Jurkat, Clone E6-1 (cell line): ENCODE measurements at places on chromosomes 5 and 9.

GRCh38 chr9:125513303-125513667 lies 193.7 kb downstream of the MAPKAP1 start:
- no peak for DNase-seq

DNA sequence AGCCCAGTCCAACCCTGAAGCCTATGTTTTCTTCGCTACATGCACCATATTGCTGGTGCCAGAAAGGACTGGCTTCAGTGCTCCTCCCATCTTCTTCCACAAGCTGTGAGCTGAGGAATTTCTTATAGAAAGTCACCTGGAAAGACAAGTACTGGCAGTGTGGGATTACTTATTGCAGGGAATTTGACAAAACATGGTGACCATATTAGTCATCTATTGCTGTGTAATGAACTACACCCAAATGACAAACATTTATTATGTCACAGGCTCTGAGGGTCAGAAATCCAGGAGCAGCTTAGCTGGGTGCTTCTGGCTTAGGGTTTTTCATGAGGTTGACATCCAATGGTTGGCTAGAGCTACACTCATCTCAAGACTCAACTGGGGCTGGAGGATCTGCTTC lies 75.5 kb downstream of the ENTREP1 start:
- no peak for DNase-seq

DNA sequence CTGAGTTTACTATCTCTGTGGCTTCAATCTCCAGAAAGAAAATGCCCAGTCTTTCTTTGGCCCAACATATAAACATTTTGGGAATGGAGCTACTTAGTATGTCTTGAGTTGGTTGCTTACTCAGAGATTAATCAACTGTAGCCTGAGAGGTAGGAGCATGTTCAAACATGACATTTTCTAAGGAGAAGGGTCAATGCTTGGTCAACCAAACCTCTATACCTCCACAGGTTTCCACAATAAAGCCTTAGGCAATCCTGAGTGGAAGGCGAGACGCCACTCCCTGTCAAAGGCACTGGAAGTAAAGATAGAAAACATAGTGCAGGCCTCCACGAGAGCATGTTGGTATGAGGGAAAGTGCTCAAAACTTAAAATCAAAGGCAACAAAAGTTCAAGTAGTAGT lies 411.4 kb downstream of the KCTD16 start:
- no peak for DNase-seq

GRCh38 chr5:1052641-1053390 lies 44.2 kb downstream of the NKD2 start:
- no peak for DNase-seq

DNA sequence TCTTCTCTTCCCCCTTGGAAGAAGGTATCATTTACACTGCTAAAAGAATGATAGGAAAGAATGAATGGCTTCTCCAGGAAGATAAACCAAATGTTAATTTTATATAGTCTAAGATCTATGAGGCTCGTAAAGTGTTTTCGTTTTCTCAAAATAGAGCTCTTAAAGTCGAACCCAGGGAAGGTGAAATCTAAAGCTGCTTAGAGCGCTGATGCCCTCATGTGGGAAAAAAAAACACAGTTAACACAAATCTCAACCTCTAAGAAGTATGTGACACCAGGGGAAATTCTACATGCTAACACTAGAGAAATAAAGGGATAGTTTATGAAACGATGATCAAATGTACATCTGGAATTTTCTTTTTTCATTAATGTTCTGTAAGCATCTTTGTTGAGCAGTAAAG lies 257.9 kb downstream of the RASEF start:
- DNase-seq: peak; percentile 44

DNA sequence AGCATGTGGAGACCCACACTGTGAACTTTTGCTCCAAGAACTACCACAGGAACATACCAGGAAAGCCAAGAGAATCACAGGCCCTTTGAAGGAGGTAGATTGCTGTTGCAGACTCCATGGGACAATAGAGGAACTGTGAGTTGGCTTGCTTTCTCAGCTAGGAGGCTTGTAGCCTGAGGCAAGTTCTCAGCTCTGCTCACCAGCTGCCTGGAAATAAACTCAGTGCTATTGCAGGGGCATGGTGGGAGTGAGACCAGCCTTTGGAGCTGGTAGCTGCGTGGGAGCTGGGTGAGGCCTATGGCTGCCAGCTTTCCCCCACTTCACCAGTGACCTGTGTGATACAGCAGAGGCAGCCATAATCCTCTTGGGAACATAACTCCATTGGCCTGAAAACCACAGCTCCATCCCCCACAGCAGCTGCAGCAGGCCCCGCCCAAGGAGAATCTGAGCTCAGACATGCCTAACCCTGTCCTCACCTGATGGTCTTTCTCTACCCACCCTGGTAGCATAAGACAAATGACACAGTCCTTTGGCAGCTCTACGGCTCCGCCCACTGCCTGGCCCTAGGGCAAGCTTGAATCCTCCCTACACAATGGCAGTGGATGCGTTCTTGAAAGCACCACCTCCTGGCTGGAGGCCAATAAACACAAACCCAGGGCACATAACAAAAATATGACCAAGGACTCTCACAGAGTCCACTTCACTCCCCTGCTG lies 389.5 kb downstream of the KIF4B start:
- DNase-seq: no peak

DNA sequence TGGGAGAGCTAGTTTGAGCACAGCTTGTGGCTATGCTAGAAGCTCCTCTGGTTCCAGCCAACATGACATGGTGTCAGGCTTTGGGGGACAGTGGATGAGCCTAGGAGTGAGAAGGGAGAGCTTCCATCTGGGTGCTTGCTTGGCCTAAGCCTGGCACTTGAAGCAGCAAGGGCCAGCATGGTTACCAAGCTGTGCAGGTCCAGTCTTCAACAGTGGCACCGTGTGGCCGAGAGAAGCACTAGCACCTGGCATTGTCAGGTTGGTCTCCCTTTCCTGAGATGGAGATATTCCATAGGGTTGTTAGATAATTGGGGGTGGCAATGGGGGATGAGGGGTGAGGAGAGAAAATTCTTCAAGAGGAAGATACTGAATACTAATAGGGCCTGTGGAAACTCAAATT lies 261.9 kb downstream of the PBX3 start:
- no peak for DNase-seq

GRCh38 chr9:9552665-9553064 lies 1060.1 kb downstream of the PTPRD start:
- no peak for DNase-seq

GRCh38 chr5:124880903-124881697 lies 134.7 kb upstream of the ZNF608 start:
- DNase-seq: no peak

DNA sequence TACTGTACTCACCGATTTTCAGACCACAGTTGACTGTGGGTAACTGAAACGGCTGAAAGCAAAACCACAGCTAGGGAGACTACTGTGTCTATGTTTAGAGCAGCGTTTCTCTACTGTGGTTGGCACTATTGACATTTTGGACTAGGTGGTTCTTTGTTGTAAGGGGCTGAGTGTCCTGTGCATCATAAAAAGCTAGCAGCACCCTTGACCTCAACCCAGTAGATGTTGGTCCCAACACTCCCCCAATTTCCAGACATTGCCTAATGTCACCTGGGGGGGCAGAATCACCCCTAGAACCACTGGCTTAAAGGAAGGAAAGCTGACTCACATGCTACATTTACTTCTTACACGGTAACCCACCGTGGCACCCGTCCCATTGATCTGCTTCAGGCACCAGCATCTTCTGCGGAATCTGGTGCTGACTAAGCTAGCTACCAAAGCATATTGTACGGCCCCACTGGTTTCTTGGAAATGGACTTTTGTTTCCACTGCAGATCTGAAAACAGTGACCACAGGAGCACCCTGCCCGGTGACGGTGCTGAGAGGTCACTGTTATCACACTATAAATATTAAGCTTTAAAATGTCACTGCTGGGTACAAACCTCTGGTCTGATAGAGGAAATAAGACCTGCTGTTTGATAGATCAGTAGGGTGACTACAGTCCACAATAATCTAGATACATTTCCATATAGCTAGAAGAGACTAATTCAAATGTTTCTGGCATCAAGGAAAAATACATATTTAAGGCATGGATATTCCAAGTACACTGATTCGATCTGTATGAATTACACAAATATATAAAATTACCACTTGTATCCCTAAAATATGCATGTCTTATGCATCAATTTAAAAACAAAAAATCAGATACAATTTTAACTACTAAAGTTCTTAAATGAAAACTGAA lies 151.4 kb downstream of the HSD17B3 start:
- DNase-seq: peak; percentile 55

DNA sequence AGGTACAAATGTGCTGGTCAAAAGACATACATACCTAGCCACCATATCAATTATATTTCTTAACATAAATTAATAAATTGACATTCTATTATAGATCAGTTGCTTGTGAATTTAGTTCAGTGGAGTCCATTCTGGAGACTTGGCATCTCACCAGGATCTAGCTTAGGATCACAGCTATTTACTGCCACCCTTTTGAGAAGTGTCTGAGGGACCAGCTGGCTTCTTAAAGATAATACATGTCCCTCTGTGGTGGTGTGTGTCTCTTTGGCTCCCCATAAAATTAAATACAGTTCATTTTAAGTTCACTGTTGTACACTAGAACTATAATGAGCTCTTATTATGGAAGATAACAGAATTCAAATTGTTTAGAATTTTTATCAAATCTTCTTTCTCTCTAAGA lies 290.7 kb downstream of the PRELID2 start:
- no peak for DNase-seq

GRCh38 chr5:136001466-136001981 lies 27.3 kb upstream of the TGFBI start:
- DNase-seq: no peak

DNA sequence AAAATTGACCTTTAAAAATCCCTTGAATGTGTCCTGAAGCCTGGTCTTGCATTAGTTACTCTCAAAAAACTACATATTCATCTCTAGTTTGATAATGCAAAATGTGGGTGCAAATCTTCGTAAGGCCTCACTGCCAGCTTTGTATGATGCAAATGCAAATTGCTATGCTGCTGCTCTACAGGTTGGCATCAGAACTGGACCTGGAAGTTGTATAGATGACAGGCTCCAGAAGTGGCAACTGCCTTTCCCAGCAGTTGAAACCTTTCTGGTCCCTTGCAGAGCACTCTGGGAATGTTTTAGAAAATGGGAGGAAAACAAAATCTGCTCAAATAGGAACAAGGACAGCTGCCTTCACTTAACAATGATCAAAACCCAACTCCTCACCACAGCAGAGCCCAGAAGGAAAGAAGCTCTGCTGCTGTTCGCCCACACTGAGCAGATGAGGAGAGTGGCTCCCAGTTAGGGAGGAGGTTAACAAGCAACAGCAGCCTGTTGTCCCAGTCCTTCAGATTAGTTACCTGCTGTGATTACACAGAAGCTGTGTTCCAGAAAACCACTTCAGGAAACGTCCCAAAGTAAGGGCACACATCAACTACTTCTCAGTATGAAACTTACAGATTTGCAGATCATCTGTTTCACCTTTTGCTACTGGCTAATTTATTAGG lies 93.5 kb downstream of the PLPP1 start:
- no peak for DNase-seq

GRCh38 chr5:40716590-40716989 lies 36.9 kb downstream of the PTGER4 start:
- DNase-seq: no peak

DNA sequence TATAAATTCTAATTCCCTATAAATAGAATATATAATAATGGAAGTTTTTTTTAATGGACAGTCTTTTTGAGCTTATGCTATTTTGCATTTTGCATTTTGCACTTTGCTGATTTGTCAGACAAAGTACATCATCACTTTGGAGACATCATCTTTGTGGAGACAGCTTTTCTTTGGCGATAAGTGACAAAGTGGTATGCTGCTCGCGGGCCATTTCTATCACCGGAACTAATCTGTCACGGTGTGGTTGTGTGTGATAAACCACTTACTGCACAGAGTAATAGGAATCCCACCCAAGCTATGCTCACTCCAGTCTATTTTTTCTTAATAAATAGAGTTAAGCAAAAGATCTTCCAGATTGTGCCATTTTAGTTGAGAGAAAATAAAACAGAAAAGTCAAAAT lies 133.1 kb downstream of the MACIR start:
- DNase-seq: no peak

GRCh38 chr5:63603996-63604395 lies 358.2 kb downstream of the HTR1A start:
- no peak for DNase-seq

- DNase-seq: no peak
Observed at GRCh38 chr9:93978551-93978950, 23.4 kb upstream of the BARX1 start.

DNA sequence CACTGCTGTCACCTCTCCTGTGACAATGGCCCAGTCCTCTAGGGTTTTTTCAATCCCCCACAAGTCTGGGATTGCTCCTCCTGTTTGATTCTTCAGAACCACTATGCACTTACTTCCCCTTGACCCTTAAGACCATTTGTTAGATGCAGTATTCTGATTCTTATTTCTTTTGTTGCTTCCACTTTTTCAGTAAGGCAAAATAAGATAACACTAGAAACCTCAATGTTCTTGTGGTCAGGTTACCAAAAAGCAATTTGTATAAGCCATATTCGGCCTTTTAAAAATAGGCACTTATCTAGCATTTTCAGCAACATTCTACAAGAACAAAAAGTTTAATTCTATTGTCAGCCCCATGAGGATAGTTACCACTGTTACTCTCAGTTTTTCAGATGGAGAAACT lies 220.0 kb downstream of the KDM4C start:
- no peak for DNase-seq

DNA sequence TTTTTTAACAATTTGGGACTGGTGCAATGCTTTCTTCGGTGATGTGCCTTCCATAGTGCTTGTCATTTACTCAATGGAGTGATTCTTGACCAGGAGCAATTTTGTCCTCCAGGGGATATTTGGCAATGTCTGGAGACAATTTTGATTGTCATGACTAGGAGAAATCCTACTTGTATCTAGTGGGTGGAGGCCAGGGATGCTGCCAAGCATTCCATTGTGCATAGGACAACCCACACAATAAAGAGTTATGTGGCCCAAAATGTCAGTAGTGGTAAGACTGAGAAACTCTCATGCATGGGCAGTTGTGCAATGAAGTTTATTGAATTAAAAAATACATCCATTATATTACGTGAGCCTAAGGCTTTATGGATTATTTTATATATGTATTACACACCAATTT lies 70.5 kb downstream of the FOCAD start:
- DNase-seq: no peak
